Fibroblast of lung (primary cell): ENCODE measurements at places on chromosomes 5 and 9. TPM values are rescaled to one million over a fixed set of nuclear protein-coding genes. Genes with fewer than 3 reads are reported as not detected.

- no peaks in the 10 kb centered on the region for H3K36me3 ChIP-seq
- H3K27ac ChIP-seq: no peak overlapping the region
- no peak for DNase-seq
- no peak overlapping the region for H3K4me3 ChIP-seq
- no peaks in the 10 kb centered on the region for H3K4me1 ChIP-seq
These were observed 47.2 kb downstream of the F2R start for GRCh38 chr5:76763136-76763535.

CCDC69 gene
- total RNA-seq: 4.0 and 6.4 TPM in 2 replicates

GRCh38 chr5:94623011-94623410 is 4.5 kb downstream of the SLF1 start:
- no peaks in the 10 kb centered on the region for H3K36me3 ChIP-seq
- H3K4me1 ChIP-seq: peaks cover 5% of the 10 kb centered on the region

- H3K36me3 ChIP-seq: no peaks in the 10 kb centered on the region
- peaks cover 13% of the 10 kb centered on the region for H3K4me1 ChIP-seq
- no peak for DNase-seq
- H3K27ac ChIP-seq: no peak overlapping the region
- H3K27me3 ChIP-seq: no peaks in the 10 kb centered on the region
These were observed 39.1 kb upstream of the S1PR3 start for GRCh38 chr9:88952086-88952615.

GRCh38 chr5:172044631-172045314 is 38.3 kb upstream of the FBXW11 start:
- no peak overlapping the region for H3K27ac ChIP-seq
- H3K36me3 ChIP-seq: peaks cover 12% of the 10 kb centered on the region
- no peak for DNase-seq

- H3K27me3 ChIP-seq: no peaks in the 10 kb centered on the region
- H3K4me1 ChIP-seq: no peaks in the 10 kb centered on the region
- no peak overlapping the region for H3K27ac ChIP-seq
- DNase-seq: no peak
- H3K36me3 ChIP-seq: no peaks in the 10 kb centered on the region
These were observed 37.0 kb upstream of the PIK3R1 start for GRCh38 chr5:68178579-68178978.

DNA sequence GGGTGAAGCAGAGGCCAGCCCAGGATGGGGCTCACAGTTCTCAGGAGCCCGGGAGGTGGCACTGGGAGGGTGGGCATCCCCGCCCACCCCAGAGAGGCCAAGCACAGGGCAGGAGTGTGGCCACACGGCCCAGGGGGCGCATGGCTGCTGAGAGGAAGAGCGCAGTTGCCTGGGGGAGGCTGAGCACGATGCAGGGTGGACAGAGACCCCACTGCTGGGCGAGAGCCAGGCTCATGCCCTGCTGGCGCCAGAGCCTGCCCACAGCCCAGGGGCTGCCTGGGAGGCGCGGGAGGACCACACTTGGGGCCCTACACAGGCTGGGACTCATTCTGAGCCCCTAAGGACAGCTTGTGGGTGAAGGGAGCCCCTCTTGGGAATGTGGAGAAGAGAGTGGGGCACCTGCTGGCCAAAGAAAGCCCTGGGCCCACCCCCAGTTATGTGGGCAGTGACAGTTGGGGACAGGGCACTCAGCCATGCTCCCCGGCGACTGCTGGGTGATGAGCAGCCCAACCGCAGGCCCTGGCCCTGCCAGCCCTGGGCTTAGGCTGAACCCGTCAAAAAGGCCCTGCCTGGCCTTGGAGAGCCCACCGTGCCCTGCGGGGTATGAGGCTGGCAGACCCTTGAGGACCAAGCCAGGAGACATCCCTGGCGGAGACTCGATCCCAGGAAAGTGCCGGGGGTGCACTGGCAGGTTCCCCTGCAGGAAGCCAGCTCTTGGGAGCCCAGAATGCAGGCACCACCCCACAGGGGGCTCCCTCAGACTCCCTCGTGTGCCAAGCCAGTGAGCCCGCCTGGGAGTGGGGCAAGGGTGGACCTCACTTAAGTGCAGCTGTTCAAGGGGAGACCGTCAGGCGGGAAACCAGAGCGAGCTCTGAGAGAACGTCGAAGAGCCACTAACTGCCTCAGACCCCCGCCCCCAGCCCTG is 21.6 kb upstream of the CAMSAP1 start:
- no peak overlapping the region for H3K4me3 ChIP-seq
- H3K27me3 ChIP-seq: no peaks in the 10 kb centered on the region
- H3K4me1 ChIP-seq: no peaks in the 10 kb centered on the region
- peaks cover 3% of the 10 kb centered on the region for H3K36me3 ChIP-seq
